Stomach (tissue), 19 donors: ENCODE measurements at places on chromosomes 12 and 14. TPM values are rescaled to one million over a fixed set of nuclear protein-coding genes. Genes with fewer than 3 reads are reported as not detected.
A peak's percentile ranks its signal among the peaks of the same experiment; 100 is the strongest.

The AQP2 gene
- not detected for polyA plus RNA-seq

DNA sequence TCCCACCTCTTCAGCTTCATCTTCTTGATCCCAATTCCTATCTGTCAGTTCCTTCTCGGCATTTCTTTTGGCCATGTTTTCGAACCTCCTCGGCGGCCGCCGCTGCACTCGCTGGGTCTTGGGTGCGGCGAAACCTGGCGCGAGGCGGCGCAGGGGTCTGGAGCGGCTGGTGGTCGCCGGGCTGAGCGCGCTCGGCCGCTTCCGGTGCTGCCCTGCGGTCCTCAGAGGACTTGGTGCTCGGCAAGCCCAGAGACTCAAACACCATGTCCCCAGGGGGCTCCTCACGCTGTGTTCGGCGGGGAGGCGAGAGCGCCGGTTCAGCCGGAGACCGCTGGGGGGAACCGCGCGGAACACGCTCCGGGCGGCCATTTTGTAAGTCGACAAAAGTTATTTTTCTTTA, 51.8 kb downstream of the PPP1R36 start:
- H3K4me3 ChIP-seq: peak overlapping the region; percentile 7
- H3K4me1 ChIP-seq: peaks cover 10% of the 10 kb centered on the region
- H3K27me3 ChIP-seq: no peaks in the 10 kb centered on the region
- DNase-seq: peak; percentile 34
- no peak overlapping the region for H3K27ac ChIP-seq

The ARG2 gene
- 2.6 TPM for polyA plus RNA-seq

The FGD6 gene
- 1.5 TPM for polyA plus RNA-seq

The KRT71 gene
- polyA plus RNA-seq: not detected

DNA sequence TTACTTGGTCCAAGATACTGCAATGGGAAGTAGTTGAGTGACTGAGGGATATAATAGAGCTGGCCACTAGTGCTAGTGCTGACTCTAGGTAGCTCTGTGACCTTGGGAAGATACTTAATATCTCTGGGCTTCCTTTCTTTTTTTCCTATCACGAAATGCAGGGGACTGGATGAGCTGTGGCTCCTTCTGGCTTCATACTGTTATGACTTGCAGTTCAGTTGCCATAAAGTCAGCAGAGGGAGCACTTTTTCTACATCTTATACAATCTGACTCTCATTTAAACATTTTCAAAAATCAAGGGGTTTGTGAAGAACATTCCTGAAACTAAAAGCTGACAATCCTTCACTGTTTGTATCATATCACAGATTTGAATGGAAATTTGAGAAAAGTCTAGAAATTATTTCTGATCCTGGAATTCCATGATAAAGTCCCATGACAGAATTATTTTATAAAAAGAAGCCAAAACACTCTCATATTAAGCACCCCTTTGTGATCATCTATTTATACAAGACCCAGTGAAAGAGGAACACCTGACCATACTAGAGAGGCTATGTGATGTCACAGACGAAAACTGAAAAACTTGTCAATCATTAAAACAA, 5.3 kb downstream of the BHLHE41 start:
- no peaks in the 10 kb centered on the region for H3K36me3 ChIP-seq
- peaks cover 14% of the 10 kb centered on the region for H3K27me3 ChIP-seq
- peaks cover 30% of the 10 kb centered on the region for H3K4me1 ChIP-seq
- peak; percentile 79 for DNase-seq
- peak overlapping the region; percentile 13 for H3K27ac ChIP-seq

The TAS2R13 gene
- polyA plus RNA-seq: not detected

DNA sequence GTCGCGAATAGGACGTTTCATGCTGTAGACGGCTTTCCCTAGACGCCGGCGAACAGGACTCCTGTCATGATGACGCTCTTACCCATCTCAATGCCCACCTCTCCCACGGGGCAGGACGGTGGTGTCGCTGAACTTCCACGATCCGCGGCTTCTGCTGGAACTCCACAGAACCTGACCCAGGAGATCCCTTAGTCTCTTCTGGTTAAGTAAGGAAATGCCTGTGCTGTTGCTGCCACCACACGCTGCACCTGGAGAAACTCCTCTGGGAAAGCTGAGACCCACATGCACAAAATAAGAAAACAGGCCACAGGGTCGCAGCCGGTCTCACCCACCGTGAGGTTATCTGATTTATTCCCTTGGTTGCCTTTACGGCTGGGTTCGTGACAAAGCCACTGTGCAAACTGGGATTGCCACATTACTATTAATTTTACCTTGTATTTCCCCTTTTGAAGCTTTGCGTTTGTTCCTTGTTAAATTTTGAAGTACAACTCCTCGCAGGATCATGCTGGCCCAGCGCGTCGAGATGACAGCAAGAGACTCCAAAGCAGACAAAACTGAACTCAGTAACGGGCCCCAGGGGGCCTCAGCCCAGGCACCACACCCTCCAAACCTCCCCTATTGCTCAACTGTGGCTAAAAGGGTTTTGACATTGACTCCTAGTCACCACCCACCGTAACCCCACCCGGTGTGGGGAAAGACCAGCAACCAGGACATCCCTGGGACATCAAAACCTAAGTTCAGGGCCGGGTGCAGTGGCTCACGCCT, 9.2 kb upstream of the MMP17 start:
- H3K36me3 ChIP-seq: no peaks in the 10 kb centered on the region
- no peak overlapping the region for H3K4me3 ChIP-seq
- no peak for DNase-seq
- H3K27ac ChIP-seq: no peak overlapping the region
- H3K27me3 ChIP-seq: no peaks in the 10 kb centered on the region

GRCh38 chr12:59675461-59675860, 79.6 kb downstream of the SLC16A7 start:
- no peaks in the 10 kb centered on the region for H3K27me3 ChIP-seq
- H3K4me1 ChIP-seq: no peaks in the 10 kb centered on the region
- H3K27ac ChIP-seq: no peak overlapping the region
- no peaks in the 10 kb centered on the region for H3K36me3 ChIP-seq
- no peak overlapping the region for H3K4me3 ChIP-seq
